ENCODE measurements at places on chromosomes 12 and 14. TPM values are rescaled to one million over a fixed set of nuclear protein-coding genes. Genes with fewer than 3 reads are reported as not detected.

GRCh38 chr12:101407049-101407435 is 530 bp downstream of the ARL1 start:
- peak; percentile 42 for DNase-seq

DNA sequence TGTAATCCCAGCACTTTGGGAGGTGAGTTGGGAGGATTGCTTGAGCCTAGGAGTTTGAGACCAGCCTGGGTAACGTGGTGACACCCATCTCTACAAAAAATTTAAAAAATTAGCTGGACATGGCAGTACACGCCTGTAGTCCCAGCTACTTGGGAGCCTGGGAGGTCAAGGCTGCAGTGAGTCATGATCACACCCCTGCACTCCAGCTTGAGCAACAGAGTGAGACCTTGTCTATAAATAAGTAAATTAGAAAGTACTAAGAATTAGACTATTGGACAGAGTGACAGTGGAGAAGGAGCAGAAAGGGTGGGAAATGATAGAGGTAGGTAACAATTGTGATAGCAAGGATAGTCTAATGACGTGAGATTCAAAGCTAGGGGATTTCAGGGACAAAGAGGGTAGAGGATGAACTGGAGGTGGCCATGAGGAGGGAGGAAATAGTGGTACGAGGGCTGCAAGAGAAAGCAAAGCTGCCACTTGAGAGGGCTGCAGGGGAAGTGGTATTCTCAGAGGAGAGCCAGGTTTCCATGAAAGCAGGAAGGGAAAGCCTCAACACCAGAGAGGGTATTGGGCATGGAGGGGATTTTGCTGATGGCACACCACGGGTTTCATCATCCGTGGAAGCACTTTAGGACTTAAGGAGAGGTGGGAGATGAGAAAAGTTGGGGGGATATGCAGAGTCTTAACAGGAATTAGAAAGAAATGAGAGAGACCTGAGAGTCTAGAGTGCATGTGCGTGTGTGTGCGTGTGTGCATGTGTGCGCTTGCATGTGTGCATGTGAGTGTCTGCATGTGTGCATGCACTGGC is 85.6 kb downstream of the SYNE2 start:
- peak; percentile 80 for DNase-seq

DNA sequence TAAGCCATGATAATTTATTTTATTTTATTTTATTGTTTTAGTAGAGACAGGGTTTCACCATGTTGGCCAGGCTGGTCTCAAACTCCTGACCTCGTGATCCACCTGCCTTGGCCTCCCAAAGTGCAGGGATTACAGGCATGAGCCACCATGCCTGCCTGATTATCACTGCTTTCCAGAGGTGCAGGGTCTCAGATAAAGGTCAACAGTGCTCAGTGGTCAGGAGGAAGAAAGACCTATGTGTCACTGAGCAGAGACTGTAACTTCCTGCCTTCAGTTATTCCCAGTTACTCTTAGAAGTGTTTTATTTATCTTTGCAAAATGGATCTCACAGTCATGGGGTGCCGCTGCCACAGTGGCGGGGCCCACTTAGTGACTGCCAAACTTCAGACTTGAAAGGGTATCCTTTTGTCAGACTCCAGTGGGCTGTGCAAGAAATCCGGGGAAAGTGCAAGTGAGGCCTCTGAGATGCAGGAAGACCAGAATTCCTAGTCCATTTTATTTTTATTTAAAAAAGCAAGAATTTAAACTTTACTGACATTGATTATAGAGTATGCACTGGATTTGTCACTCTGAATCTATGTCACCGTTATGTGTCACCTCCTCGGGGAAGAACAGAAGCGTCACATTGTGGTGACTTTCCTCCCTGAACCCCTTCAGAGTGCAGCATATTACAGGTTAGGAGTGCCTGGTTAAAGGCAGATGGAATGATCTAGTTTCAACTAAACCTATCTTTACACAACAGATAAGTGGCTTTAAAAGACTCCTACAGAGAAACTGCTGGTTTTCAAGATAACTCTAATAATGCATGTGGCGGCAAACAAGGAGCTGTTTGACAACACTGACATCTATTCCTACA is 59.1 kb upstream of the BICD1 start:
- no peak for DNase-seq

DNA sequence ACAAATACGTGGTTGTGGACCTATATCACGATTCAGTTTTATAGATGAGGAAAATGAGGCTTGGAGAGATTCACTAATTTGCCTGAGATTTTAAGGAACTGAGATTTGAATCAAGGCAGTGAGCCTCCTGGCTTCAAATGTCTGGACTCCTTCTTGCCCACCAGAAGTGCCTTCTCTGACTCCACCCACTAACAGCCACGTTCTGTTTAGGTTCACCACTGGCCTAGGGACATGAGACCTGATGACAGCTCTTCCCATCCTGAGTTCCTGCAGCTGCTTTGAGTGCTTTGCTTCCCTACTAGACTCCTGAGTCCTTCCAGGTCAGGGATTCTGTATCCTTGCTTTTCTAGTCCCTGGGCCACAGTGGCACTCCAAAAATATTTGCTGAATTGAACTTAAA is 57.1 kb downstream of the PLBD1 start:
- DNase-seq, result no peak

The SLC8A3 gene
- under 0.01 TPM for total RNA-seq

The ATG101 gene
- 153 TPM for total RNA-seq

The TPPP2 gene
- not detected for total RNA-seq

All from bronchial epithelial cell (primary cell).